GM13976 (cell line): ENCODE measurements at places on chromosomes 3 and 15.

- no peak for DNase-seq
Measured at GRCh38 chr3:197253238-197253947, 45.0 kb downstream of the DLG1 start.

DNA sequence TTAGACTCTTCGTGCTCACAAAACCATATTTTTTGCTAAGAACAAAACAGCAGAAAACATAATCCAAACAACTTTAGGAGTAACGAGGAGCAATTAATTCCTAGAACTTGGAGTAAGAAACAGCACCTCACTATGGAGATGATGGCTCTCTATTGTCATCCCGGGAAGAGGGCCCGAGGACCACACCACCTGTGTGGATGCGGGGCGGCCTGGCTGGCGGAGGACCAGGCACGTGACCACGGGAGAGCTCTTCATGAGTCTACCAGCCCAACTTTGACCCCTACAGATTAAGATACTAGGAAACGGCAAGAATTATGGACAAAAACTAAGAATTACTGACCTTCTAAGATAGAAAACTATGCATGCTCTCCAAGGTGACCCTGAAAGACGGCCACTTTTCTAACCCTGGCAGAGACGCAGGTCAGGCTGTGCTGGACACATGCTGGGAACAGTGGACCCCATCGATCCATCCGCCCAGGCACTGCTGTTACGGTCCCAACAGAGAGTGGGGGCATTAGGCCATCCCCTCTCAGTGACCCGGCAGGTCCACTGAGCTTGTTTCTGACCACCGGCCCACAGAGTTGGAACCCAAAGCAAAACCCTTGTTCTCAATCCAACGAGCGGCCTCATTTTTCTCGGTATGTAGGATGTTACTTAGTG lies 13.1 kb upstream of the OCA2 start:
- DNase-seq: no peak

DNA sequence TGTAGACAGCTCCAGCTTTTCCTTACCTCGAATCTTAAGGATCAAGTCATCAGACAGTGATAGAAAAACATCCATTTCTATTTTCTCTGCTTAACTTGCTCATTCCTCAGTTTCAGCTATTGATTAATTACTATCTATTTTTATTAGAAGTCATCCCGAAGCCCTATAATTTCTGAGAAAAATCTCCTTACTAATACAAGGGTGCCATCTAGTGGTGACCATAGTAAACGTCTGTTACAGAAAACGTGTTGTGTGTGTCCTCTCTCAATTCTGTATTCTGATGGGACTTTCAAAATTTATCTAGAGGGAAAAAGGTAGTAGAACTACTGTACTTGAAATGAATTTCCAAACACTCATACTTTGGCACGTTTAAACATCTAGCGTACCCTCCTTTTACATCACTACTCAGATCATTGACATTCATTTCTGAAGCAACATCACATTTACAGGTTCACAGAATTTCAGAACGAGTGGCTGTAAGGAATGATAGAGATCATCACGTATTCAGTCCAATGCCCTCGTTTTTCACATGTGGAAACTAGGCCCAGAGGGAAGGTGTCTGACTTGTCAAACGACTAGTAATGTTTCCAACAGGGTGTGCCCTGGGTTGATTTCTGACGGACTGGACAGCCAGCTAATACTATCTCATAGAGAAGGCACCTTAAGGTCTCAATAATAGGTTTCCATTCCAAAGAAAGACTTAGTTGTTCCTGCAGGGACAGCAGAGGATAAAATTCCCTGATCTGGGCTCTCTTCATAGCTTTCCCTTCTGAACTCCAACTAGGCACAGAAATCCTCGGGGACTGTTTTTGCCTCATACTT lies 25.6 kb downstream of the HACD2 start:
- DNase-seq: peak; percentile 56

DNA sequence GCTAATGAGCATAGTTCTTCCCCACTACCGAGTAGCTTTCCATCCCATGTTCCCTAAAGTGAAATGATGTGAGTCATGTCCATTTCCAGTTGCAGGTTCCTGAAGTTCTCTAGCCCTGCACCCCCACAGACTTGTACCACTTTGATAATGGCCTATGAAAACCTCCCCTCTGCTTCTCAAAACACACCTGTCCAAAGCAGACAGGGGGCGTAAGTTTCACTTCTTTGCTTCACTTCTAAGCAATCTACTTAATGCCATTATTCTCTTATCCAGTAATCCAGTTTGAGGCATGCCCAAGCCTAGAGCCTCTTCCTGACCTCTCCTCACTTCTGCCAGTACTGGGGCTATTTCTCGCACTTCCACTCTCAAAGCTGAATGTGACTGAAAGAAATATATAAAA lies 305.1 kb downstream of the IGSF11 start:
- no peak for DNase-seq

- DNase-seq: no peak
Measured at GRCh38 chr15:48176957-48177356, 1.1 kb downstream of the MYEF2 start.

DNA sequence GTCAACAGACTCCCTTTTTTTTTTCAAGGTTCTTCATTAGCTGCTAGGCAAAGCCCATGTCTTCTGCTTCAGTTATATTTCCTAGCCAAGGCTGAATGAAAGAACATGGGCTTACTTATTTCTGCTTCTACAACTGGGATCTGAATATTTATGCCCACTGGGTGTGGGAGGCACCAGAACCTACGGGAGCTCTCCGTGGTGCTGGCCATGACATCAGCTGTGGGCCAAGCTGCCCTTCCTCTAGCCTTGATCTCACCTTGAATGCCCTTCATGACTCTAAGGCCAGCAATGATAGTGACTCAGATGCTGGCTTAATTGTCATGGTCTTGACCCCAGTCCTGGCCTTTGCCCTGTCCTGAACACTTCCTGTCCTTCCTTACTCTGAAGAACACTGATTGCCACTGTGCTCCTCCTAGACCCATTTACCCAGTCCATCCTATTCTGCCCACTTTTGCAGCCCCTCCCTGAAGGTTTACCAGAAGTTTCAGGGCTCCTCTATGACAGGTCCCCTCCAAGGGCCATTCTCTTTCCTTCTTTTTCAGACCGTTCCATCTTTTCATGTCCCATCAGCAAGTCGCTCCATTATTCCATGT lies 32.8 kb upstream of the PRR20G start:
- no peak for DNase-seq

DNA sequence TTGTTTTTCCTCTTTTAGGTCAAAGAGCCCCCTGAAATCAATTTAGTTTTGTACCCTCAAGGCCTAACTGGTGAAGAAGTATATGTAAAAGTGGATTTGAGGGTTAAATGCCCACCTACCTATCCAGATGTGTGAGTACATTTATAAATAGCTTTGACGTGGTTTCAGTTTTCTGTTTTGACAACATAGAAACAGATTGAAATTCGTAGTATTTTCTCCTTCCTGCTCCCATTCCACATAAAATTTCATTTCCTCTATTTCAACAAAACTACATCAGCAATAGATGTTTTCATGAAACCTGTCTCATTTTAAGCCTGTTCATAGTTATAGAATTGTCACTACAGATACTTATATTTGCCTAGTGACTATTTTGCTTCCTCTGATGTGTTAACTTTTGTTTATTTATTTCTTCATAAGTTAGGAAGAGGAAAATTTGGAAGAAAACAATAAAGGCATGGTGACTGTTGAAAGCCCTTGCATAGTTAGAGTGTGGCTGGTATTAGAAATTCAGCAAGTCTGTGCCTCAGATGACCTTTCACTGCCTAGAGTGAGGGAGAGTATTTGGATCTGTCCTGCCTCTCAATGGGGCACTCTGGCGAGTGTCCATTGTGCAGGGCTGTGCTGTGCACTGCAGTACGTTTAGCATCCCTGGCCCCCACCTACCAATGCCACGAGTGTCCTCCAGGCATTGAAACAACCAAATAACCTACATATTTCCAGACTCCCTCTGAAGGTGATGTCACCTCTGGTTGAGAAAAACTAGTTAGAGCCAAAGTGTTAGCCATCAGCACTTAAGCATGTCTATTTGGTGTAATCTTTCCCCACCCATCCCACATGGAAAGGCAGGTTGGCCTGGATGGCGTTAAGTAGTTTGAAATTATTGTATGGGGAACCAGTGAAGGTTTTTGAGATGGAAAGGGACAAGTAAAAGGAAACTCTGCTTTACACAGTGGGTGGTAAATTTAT lies 5.9 kb downstream of the EIF2AK4 start:
- DNase-seq: no peak

DNA sequence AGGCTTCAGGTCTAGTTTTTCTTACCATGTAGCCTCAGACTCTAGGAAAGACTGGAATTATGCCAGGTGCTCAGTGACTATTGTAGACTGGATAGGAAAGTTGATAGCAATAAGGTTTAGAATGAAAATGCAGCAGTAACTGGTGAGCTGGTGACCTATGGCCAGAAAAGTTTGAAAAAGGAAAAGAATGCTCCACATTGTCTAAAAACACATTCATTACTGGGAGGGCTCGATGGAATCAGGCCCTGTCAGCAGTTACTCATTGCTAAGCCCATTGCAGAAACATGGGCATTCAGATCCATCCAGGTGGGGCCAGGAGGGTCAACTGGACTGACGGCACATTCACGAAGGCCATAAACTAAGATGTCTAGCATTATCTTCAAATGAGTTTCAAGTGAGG lies 8.7 kb upstream of the MBNL1 start:
- no peak for DNase-seq

- peak; percentile 63 for DNase-seq
Measured at GRCh38 chr15:78065973-78066946, 11.3 kb downstream of the TBC1D2B start.

DNA sequence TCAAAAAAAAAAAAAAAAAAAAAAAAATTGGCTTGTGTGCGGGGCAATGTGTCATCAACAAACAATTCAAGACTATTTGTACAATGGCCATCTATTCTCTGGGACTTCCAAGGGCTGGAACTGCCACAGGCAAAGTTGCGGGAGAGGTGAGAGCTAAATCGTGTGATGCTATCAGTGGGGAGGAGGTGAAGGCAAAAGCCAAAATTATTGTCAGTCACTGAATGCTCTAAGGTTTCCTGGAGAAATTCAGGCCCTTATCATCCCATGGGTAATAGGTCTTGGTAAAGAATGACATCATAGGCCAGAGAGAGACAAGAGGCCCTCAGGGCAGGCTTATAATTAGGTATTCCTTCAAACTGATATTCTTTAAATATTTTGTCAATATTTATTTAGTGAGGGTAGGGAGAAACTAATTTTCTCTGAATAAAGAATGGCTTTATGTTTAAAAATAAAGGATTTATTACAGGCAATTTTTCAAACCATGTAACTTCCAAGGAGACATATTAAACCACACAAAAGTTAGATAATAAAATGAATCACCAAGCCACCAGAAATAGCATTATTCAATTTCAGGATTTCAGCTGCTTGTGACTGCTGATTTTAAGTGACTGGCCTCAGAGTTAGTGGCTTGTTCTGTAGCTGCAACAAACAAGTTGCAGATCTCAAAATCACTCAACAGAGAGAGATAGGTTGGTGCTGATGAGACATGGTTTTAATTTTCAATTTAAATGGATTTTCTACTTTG lies 226.3 kb upstream of the MRPL3 start:
- no peak for DNase-seq

- no peak for DNase-seq
Measured at GRCh38 chr3:176724394-176724759, 472.9 kb downstream of the TBL1XR1 start.

DNA sequence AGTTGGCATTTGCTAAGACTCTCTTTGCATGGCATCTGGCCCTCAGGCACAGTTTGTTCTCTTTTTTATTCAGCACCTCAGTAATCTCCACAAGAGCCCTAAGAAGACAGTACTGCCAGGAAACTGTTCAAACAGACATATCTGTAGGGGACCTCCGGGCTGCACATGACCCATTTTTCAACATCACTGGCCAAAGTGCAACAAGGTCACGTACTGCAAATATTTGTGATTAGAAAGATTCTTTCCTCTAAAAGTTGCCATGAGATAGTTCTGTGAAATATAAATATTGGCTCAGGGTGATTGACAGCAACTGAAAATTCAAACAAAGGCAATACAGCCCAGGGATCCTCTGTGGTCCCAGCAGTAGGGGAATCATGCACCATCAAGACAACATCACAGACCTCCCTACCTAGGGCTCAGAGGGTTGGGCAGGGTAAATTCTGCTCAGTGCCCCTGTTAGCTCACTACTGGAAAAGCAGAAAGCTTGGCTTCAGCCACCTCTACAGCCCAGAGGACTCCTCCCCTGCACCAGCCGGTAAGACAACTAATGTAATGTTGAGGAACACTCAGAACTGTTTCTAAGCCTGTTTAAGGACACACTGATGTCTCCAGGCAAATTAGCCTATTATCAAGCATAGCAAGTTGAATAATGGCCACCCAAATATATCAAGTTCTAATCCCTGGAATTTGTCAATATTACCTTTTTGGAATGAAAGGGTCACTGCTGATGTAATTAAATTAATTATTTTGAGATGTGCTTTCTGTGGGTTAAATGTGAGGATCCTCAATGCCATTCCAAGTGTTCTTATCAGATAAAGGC lies 117.4 kb upstream of the LPP start:
- no peak for DNase-seq
